NCI-H2171 treated with DMSO at 0.1 percent for 48 hours (cell line): ENCODE measurements at places on chromosomes 5 and 9.

DNA sequence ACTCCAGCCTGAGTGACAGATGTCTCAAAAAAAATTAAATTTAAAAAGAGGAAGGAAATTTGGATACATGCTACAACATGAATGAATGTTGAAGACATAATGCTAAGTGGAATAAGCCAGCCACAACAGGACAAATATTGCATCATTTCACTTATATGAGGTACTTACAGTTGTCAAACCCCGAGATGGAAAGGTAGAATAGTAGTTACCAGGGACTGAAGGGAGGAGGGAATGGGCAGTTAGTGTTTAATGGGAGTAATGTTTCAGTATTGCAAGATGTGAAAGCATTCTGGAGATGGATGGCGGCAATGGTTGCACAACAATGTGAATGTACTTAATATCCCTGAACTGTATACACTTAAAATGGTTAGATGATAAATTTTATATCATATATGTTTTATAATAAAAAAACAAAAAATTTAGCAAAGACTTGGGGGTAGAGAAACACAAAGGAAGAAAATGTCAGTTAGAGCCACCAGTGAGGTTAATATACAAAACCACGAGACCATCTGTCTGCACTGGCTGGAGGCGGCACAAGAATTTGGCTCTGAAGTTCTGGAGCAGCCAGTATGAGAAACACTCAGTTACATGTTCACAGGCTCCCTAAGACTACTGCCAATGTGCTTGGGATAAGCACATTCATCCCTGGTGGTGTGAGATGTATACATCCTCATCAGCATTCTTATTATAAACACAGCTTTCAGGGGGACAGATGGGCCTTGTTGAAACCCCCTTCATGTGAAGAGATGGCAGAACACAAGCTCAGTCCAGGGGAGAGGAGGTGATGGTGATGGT lies 37.0 kb upstream of the RPS23 start:
- DNase-seq, result no peak

- DNase-seq, result no peak
Observed at GRCh38 chr5:10904862-10905432, 143.9 kb upstream of the DAP start.

DNA sequence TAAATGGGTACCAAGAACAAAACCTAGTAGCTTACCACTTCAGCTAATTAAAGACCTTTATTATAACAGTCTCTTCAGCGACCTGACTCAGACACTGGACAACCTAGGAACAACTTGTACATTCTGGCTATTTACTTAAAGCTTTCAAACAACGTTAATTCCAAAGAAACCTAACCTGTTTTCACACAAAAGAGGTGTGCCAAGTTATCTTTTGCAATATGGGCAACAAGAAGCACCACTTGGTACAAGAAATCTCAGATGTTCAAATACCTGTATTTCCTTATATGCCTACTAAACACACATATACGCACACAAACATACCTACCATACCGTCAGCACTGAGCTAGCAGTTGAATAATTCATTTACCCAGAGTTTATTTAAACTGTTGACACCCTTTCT lies 23.0 kb downstream of the RNF145 start:
- no peak for DNase-seq

DNA sequence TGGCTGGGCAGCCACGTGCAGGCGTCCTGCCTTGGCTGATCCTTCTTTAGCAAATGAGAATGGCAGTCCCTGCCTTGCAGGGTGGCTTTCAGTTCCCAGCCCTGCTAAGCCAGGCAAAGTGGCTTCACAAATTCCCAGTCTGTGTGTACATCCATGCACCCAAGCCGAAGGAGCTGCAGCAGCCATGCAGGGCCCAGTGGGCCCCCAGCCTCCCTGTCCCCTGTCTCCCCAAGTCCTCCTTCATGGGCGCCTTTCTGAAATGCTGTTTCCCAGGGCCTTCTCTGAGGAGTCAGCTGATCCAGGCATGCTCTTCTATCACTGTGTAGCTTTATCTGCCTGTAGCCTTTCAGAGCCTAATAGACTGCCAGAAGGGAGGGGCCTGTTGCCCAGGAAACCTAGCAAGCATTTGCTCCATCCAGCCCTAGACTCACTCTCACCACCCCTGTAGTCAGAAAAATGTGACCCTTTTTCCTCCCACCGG lies 47.4 kb upstream of the SHC3 start:
- no peak for DNase-seq

DNA sequence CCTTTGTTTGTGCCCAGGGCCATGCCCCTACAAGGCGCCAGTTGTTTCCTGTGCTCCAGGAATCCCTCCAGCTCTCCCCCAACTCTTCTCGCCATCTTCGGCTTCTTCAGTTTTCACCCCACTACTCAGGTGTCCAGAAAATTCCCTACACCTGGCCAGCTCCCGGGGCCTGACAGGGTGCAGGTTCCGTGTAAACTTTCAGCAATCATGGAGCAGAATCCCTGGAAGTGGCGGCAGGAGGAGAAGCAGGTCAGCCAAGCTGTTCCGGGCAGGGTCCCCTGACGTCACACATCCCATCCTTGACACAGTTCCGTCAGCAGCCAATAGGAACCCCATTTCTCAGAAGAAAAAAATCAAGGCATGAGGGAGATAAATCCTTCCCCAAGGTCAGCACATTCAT lies 12.2 kb upstream of the ADGRD2 start:
- no peak for DNase-seq

DNA sequence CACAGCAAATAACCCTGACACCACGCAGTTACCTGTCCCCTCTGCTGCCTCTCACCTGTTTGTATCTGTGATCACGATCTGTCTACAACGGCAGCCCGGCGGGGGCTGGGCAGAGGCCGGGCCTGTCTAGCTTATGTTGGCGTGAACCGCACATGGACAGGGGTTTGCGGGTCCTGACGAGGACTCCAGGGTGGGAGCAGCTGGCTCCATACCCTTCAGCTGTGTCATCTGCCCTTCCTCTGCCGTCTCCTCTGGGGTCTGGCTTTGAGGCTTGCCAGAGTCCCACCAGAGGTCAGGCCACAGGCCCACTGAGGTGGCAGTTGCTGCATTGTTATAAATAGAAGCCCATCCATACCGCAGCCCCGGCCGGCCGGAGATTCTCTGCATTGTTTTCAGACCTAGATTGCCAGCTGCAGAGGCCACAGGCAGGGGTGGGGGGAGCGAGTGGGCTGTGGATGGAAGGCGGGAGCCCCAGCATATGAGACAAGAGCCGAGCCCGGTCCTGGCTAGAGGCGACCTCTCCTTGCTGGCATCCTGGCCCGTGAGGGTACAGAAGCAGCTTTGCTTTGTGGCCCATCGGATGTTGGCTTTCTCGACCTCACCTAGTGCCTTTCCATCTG lies 37.8 kb downstream of the FAM78A start:
- peak; percentile 45 for DNase-seq

GRCh38 chr9:113536483-113537228 lies 73.1 kb downstream of the RGS3 start:
- DNase-seq, result no peak

DNA sequence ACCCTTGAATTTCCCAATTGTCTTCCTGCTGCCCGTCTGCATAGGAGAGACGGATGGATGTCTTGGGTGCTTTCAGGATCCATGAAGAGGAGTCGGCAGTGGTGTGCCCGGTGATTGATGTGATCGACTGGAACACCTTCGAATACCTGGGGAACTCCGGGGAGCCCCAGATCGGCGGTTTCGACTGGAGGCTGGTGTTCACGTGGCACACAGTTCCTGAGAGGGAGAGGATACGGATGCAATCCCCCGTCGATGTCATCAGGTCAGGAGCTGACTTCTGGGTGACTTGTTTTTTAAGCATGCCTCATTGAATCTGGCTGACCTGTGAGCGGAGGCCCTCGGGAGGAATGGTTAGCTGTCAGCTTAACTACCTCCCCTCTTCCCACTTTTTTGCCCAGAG lies 24.2 kb downstream of the GALNT12 start:
- no peak for DNase-seq

DNA sequence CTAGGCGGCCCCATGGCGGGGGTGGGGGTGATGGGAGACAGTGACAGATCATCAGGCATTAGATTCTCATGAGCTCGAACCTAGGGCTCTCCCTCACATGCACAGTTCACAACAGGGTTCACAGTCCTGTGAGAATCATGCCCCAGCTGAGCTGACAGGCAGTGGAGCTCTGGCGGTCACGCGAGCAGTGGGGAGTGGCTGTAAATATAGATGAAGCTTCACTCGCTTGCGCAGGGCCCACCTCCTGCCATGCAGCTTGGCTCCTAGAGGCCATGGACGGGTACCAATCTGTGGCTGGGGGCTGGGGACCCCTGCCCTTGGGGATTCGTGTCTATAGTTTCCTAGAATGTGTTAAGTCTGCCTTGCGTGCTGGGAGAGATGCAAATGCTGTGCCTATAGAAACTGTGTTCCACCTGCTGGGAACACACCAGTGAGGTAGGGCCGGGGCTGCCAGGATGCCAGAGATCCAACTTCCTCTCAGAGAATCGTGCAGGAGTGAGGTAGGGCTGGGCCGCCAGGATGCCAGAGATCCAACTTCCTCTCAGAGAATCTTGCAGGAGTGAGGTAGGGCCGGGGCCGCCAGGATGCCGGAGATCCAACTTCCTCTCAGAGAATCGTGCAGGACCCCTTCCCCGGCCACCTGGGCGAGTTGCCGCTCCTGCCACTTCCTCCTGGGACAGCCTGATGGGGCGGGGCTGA lies 14.1 kb upstream of the EXOC3 start:
- DNase-seq, result no peak
